ENCODE measurements at places on chromosomes 2 and 18.

DNA sequence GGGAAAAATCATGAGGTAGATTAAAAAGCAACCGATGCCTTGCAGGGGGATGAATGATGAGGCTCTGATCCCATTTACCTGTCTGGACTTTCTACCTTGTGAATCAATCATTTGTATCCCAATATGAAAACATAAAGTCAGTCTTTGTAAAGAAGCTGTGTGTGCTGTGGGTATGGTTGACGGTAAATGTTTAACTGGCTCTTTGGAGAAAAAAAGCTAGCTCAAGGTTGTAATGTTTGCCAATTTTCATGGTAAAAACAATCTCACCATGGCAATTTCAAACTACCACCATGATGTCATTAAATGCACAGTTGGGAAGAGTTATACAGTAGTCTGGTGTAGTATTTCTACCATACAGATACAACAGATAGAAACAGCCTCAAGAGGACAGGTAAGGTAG lies 14.6 kb downstream of the TTR start:
- no peak for DNase-seq

GRCh38 chr18:56913941-56914340 lies 232.9 kb upstream of the BOD1L2 start:
- no peak for DNase-seq

- DNase-seq: no peak
Measured at GRCh38 chr2:179104736-179105135, 54.8 kb upstream of the CCDC141 start.

- DNase-seq: no peak
Measured at GRCh38 chr2:128607440-128607839, 288.8 kb upstream of the HS6ST1 start.

All from left hindlimb (tissue), 1 donor.